CD4-positive, alpha-beta T cell treated with Interleukin-17A for 1 hour (primary cell): ENCODE measurements at places on chromosomes 7 and 10.
A peak's percentile ranks its signal among the peaks of the same experiment; 100 is the strongest.

DNA sequence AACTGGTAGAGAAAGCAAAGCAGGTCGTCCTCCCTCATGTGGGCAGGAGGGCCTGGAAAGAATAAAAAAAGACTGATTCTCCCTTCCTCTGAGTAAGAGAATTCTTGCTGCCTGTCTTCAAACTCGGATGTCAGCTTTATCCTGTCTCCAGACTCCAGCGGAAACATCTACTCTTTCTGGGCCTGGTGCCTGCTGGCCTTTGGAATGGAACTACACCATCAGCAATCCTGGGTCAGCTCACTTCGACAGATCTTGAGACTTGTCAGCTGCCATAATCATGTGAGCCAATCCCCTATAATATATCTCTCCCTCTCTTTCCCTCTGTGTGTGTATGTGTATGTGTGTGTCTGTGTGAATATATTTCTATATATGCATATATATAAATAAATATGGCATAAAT lies 411.0 kb upstream of the DPP6 start:
- DNase-seq, result no peak

- no peak for DNase-seq
Measured at GRCh38 chr10:32693441-32693979, 247.6 kb downstream of the CCDC7 start.

- no peak for DNase-seq
Measured at GRCh38 chr7:11668727-11669126, 163.3 kb downstream of the THSD7A start.

DNA sequence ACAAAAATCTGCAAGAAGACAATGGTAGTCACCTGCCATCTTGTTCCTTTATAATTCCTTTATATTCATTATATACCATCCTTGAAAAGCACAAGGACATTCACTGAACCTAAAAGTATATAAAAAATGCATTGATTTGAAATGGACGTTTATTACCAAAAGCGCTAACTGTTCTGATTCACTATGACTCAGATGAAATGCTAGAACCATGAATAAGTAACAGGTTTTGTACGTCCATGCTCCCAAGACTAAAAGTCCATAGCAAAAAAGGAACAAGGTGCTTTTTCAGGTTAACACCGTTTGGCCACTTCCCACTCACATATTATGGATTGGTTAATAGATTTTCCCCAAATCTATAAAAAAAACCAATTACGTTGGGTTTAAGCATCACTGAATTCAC lies 109.4 kb downstream of the PPP1R17 start:
- no peak for DNase-seq

DNA sequence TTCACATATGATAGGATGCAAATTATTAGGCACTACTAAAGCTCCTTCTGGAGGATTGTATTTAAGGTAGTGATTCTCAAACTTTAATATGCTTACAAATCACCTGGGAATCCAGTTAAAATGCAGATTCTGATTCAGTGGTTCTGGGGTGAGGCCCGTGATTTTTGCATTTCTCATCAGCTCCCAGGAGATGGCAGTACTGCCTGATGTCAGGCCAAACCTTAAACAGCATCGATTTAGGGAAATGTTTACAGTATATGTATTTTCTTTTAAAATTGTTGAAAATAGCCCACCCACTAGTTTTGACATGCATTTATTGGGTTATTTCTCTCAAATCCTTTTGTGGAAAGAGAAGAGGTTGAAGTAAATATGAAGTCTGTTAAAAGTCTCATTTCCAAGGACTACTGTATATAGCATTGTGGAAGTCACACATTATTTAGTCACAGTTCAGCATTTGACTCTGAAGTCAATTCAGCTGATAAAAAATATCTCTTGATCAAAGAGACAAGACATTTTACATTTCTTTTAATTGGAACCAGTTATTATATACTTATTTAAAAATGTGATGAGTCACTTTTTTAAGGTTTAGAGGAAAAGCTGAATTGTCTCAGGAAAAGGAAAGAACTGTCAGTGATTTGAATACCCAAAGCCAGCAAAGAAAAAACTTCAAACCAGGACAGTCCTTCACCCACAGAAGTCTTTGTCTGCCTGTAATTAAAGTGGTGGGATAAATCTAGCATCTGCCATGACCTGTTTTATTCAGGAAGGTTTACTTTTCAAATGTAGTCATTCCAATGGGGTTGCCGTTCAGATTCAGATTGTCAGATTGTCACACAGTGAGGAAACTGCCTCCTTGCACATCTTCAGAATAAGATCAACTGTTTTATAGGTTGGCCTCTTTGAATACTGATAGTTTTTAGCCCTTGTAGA lies 21.1 kb upstream of the HBP1 start:
- peak; percentile 57 for DNase-seq

DNA sequence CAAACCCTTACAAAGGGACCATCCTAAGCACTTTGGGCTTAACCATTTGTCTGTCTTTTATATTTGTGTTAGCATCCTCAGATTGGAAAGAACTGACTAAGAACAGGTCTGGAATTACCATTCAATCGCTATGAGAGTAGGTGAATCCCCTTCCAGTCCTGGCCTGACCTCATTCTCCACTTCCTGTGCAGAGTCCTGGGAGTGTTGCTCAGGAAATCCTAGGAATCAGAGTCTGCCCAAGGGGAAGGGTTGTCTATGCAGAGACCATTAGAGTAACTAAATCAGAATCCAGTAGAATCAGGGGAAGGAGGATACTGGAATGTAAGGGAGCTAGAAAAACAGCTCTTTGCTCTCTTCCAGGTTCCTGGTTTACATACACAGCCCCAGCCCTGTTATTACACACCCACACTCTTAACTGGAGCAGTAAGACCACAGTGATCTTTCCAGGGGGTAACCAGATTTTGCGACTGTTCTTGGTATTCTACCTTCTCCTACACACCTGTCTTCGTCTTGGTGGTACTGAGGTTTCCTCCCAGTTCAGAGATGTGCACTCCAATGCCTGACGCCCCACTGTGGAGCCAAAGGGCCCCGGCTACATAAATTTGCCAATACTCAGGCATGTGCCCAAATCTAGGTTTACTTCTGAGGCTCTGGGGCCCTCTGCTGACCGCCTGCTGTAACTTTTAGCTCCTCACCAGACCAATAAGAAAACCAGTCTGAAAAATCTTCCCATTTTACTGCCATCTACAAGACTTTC lies 103.7 kb downstream of the RNF216 start:
- DNase-seq, result peak; percentile 61

GRCh38 chr7:32406386-32406785 lies 83.8 kb downstream of the LSM5 start:
- no peak for DNase-seq

DNA sequence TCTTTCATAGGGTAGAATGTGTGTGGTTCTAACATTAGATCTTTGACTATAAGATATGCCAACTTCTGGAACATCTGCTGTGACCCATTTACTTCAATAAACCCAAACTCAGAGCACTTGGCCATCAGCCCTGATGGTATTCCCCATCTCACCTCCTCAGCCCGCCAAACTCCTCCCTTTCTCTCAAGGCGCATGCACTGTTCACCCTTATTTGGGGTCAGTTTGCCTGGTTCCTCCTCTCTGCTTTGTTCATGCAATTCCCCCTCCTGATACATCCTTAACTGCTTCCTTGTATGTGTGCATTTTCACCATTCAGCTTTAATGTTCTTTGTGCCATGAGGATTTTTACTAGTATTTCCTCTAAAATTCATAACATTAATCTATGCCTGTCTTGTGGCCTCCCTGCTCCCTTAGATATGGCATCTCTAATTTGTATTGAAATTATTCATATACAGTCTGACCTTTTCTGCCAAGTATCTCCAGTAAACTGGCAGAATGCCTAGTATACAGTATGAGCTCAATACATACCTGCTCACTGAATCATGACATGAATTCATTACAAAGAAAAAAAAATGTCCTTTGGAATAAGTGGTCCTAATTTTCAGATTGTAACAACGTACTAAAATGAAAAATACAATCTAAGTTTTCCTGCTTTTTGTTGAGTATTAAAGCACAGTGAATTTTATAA lies 336.8 kb upstream of the IGFBP3 start:
- no peak for DNase-seq

DNA sequence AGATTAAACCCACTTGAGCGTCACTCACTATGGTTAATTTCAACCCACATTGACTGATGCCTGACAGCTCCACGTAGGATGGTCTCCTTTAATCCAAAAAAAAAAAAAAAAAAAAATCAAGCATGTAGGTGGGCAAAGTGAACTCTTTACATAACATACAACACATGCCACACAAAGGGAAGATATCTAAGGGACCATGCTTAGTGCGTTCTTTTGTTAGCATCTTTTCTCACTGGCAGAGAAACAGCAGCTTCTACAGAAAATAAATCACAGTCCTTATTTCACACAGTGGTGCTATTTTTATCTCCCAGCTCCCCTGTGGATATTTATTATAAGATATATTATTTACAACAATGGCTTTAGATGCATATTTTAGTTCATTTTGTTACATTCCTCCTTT lies 652.0 kb upstream of the CELF2 start:
- DNase-seq, result no peak

GRCh38 chr7:29749701-29750321 lies 56.5 kb upstream of the WIPF3 start:
- no peak for DNase-seq

GRCh38 chr10:92742331-92743228 lies 52.8 kb downstream of the HHEX start:
- no peak for DNase-seq

- DNase-seq, result no peak
Measured at GRCh38 chr7:112421666-112422486, 28.4 kb upstream of the IFRD1 start.
